CD8-positive, alpha-beta memory T cell (primary cell): ENCODE measurements at places on chromosomes 5 and 9. TPM values are rescaled to one million over a fixed set of nuclear protein-coding genes. Genes with fewer than 3 reads are reported as not detected.

GRCh38 chr9:121201045-121201737 lies 478 bp downstream of the RAB14 start:
- DNase-seq = peak; percentile 62

DNA sequence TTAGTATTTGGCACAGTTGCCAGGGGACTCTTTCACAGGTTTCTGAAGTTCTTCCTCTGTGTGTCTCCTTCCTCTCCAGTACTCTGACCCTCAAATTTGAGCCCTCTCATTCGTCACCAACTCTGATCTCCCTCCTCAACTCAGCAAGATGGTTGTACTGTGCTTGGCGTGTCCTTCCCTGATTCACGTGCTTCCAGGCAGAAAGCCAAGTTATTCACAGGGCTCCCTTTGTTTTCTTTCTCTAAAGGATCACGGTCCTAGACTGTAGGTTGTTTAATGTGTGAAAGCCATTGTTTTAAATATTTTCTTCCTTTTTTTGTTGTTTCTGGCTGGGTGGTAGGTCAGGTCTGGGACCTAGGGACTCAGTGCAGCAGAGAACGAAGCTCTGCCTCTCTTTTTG lies 142.9 kb downstream of the DMAC1 start:
- DNase-seq = no peak

GRCh38 chr9:135399000-135399649 lies 80.5 kb upstream of the PPP1R26 start:
- no peak for DNase-seq

FBP2 gene
- total RNA-seq = not detected

DNA sequence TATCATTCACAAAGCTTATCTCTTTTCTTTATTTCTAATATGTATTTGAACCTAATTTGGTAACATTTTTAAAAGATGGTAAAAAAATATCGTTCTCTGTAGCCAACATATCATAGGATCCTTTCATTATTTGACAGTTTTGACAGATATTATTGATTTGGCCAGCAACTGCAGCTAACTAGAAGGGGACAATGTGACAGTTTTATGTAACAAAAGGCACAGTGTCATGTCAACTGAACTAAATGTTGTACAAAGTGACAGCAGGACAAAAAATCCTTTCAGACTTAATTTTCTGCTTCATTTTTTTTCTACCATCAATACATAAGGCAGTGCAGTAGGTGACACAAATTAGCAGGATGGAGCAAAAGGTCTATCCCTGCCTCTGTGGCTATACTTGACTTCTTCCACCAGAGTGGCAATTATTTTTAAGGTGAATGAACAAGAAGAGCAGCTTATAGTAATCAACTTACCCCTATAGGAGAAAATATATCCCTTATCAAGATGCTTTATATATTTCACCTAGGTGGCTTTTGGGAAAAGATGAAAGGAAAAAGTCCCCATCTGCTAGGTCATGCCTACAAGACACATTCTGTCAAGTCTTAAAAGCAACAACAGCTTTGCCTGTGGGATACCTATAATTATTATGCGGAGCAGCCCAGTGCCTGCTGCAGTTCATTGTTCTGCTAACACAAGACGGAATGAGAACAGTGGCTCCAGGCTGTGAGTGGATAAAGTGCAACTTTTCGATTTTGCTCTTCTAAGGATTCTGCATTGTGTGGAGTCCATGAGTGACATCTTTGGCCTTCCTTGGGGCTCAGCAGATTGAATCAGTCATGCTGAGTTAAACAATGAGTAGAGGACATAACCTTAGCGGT lies 694.9 kb downstream of the ISL1 start:
- no peak for DNase-seq

ADAMTSL2 gene
- total RNA-seq = not detected

GRCh38 chr5:110838961-110839360 lies 100.2 kb downstream of the SLC25A46 start:
- no peak for DNase-seq

DNA sequence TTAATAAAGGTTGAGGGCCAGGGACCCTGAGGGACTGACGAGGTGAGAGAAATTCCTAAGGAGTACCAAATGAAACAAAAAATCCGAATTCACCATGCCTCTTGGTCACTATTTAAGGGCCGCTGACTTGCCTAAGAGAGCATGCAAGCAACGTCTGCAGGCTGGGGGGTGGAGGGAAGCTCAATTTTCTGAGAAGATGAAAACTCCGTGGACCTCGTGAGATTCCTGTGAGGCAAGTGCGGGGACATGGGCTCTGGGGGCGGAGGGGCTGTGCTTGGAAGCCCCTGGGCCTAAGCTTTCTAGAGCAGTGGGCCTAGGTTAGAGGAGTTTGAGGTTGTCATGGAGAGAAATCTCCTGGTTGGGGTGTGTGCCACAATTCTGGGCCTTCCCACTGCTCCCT lies 27.5 kb downstream of the NTRK2 start:
- no peak for DNase-seq

PRR16 gene
- not detected for total RNA-seq

DNA sequence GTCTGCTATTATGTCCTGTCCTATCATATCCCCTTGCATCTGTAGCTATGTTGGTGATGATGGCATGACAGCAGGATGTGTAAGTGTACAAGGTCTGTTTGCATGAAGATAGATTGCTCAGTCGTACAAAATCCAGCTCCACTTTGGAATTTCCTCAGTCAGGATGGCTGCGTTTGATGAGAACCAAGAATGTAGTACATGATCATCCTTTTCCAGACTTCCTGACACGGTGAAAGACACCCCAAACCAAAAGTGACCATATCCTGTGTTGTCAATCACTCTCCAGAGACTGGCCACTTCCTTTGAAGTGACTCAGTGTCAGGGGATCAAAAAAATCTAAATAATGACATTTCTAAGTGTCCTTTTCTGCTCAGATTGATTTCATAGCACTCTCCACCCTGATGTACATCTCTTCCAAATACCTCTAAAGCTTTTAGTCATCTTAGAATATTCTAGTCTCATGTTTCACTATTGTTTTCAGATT lies 213.4 kb downstream of the PLK2 start:
- no peak for DNase-seq

DNA sequence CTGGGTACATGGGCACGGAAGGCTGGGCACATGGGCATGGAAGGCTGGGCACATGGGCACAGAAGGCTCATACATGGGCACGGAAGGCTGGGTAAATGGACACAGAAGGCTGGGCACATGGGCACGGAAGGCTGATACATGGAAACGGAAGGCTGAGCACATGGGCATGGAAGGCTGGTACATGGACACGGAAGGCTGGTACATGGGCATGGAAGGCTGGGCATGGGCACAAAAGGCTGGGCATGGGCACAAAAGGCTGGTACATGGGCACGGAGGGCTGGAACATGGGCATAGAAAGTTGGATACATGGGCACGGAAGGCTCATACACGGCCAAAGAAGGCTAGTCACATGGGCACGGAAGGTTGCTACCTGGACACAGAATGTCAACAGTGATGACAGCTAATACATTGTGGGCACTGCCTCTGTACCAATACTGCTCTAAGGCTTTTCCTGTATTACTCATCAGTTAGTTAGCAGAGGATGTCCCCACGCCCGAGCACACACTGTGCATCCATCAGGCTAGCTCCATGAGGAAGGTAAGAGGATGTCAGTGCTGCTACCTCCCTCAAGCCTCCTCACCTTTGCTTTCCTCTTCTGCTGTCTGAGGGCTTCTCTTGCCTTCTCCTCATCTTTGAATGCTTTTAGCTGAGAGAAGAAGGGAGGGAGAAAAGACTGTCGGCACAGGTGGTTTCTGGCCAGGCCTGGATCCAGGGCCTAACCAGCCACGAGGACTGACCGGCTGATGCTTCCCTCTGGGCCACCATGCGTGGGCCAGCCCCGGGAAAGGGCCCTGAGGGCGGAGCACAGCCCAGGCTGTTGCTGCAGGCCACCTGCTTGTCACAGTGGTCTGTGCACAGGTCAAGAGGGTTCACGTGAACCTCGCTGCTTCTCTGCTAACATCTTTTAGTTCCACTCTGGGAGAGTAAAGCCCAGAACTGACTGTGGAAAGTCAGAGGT lies 14.3 kb downstream of the GPX3 start:
- DNase-seq = no peak

DNA sequence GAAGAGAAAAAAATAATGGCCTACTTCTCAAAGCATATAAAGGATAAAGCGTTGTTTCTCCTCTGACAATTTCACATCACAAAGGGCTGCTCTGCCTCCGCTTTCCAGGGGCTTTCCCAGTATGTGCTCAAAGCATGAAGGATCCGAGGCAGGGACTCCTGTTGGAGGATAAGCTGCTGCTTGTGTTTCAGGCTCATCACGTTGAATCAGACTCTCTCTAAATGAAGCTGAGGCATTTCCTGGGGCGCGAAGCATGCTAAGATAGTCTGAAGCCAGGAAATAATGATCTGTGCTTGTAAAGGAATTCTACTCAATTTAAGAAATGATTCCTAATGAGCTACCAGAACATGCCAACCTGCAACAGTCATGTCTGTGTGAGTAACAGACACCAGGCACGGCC lies 97.5 kb downstream of the MARCHF11 start:
- no peak for DNase-seq

DNA sequence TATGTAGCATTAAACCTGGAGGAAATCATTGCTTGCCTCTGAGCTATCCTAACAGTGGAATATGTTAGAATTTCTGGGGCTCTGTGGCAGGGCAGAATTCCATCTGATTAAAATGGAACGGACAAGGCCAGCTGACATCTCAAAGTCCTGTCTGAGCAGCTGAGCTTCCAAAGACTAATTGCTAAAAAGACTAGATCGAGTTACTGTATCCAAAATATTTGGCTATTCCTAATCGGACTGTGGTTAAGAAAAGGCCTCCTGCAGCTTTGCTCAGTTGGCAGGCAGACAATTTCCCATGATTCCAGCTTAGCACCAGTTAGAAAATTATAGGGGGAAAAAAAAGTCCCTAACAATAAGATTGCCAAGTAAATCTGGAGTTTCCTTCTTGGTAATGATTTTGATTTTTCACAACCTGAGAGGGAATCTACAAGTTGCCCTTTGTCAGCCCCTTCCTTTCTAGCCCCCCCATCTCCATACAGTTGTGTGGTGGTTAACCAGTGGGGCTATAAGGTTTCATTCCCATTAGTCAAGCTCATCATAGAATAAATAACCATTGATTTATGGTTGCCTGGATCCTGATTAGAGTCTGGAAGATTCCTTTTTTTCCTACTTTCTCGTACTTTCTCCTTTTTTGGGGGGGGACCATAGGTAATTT lies 26.4 kb downstream of the PTGR1 start:
- DNase-seq = no peak

GRCh38 chr5:100761192-100761591 lies 141.9 kb downstream of the ST8SIA4 start:
- no peak for DNase-seq

DNA sequence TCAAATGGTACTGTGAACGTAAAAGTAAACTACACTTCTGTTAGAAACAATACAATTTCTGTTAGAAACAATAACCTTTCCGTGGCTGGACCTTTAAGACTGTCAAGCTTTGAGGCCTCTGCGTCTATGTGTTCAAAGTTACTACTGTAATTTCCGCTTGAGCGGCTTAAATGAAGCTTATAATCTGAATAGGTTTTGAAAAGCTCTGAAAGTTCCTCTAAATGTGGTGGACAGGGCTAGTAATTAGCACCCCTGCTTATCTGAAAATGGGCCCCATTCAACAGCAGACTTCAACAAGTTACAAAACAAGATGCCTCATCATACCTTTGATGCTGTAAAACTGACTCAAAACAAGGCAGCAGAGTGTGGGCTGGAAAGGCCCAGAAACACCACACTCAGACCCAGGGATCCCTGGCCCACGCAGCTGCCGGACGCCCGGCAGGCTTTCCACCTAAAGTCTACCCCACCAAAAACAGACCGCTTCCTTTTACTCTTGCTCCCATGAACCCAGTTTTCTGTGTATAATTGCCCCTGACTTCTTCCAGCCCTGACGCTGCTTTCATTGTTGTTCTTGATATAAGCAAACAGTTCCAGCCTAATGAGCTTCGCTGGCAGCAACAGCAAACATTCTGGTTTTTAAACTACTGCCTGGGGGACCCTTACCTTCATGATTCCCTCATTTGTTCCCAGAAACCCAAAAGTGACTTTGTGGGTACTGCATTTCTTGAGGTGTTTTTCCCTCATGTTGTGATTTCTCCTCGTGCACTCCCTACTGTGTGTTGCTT lies 66.7 kb downstream of the TLE1 start:
- DNase-seq = no peak

GRCh38 chr9:26133537-26133936 lies 455.3 kb upstream of the TUSC1 start:
- no peak for DNase-seq

GRCh38 chr9:100554935-100555401 lies 22.9 kb upstream of the CAVIN4 start:
- DNase-seq = no peak

NKD2 gene
- 0.20 TPM for total RNA-seq

ANGPTL2 gene
- not detected for total RNA-seq

C9 gene
- not detected for total RNA-seq

- no peak for DNase-seq
Observed at GRCh38 chr9:98465799-98466198, 210.3 kb upstream of the TBC1D2 start.

DNA sequence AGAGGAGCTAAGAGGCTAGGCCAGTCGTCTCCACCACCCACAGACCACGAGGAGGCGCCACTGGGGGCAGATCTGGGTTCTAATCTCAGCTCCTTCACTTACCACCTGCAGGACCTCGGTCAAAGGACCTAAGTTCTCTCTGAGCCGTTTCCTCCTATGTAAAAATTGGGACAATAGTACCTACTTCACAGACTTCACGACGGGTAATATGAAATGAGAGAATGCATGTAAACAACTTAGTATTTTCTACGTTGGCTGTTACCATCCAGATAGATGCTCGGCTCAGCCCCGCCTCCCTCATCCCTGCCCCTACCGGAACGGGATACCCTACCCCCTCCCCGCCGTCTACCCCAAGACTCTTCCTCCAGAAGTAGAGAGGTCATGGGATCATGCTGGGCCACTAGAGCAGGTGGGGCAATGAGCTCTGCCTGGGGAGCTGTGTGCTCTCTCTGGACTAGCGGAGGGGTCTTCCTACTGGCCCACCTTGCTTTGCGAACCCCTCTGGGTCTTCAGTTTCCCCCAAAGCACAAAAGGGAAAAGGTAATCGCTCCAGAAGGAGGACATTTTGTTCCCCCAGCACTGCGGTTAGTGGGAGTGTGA lies 541 bp downstream of the GNPDA1 start:
- DNase-seq = no peak

PCDHB3 gene
- total RNA-seq = not detected

KLF9 gene
- 19.2 TPM for total RNA-seq

ZBED3 gene
- 1.5 TPM for total RNA-seq

LCN10 gene
- total RNA-seq = 1.1 TPM

DNA sequence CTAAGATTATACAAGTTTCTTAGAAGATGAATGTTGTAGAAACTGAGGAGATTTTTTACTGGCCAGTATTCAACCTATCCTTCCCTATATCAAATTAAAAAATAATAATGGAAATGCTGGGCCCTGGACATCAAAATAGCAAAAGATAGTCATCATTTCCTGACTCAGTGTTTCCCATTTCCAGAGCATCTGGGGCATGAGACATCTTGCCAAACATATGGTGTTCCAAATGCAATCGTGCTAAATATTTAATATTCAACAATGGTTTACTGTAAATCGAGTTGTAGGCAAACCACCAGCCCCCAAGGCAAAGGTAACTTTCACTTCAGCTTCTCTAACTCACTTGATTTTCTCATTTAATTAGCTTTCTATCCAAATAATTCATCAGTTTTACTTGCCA lies 152.9 kb downstream of the FRMD3 start:
- DNase-seq = no peak

- DNase-seq = no peak
Observed at GRCh38 chr9:84504360-84504759, 163.8 kb upstream of the SLC28A3 start.

- no peak for DNase-seq
Observed at GRCh38 chr5:58680503-58680902, 97.6 kb downstream of the RAB3C start.
